ENCODE measurements at places on chromosomes 1 and 21. TPM values are rescaled to one million over a fixed set of nuclear protein-coding genes. Genes with fewer than 3 reads are reported as not detected.
A peak's percentile ranks its signal among the peaks of the same experiment; 100 is the strongest.

- no peaks in the 10 kb centered on the region for H3K36me3 ChIP-seq
- no peak overlapping the region for H3K4me3 ChIP-seq
- peak; percentile 85 for DNase-seq
- H3K27ac ChIP-seq = peak overlapping the region; percentile 72
- H3K4me1 ChIP-seq = peaks cover 3% of the 10 kb centered on the region
These were observed 9.4 kb downstream of the ETV3L start for GRCh38 chr1:157090196-157090647.

- peaks cover 11% of the 10 kb centered on the region for H3K36me3 ChIP-seq
- peak overlapping the region; percentile 66 for H3K27ac ChIP-seq
- no peaks in the 10 kb centered on the region for H3K27me3 ChIP-seq
- DNase-seq = peak; percentile 43
- H3K4me3 ChIP-seq = peak overlapping the region; percentile 81
- peaks cover 17% of the 10 kb centered on the region for H3K4me1 ChIP-seq
These were observed 65.7 kb downstream of the MAP3K7CL start for GRCh38 chr21:29195981-29196669.

Gene SYT2
- not detected for total RNA-seq

Gene LYPD8
- not detected for total RNA-seq

- H3K27ac ChIP-seq = no peak overlapping the region
- H3K36me3 ChIP-seq = no peaks in the 10 kb centered on the region
- H3K27me3 ChIP-seq = peaks cover 6% of the 10 kb centered on the region
- no peaks in the 10 kb centered on the region for H3K4me1 ChIP-seq
These were observed 93.7 kb downstream of the CTH start for GRCh38 chr1:70504821-70505193.

DNA sequence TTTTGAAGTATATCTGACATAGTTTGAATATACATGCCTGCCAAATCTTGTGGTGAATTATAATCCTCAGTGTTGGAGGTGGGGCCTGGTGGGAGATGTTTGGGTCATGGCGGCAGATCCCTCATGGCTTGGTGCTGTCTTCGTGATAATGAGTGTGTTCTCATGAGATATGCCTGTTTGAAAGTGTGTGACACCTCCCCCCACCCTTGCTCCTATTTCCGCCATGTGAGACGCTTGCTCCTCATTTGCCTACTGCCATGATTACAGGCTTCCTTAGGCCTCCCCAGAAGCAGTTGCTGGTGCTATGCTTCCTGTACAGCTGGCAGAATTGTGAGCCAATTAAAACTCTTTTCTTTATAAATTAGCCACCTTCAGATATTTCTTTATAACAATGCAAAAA, 436.6 kb upstream of the BEND5 start:
- no peaks in the 10 kb centered on the region for H3K36me3 ChIP-seq
- peaks cover 4% of the 10 kb centered on the region for H3K27me3 ChIP-seq
- no peaks in the 10 kb centered on the region for H3K4me1 ChIP-seq

DNA sequence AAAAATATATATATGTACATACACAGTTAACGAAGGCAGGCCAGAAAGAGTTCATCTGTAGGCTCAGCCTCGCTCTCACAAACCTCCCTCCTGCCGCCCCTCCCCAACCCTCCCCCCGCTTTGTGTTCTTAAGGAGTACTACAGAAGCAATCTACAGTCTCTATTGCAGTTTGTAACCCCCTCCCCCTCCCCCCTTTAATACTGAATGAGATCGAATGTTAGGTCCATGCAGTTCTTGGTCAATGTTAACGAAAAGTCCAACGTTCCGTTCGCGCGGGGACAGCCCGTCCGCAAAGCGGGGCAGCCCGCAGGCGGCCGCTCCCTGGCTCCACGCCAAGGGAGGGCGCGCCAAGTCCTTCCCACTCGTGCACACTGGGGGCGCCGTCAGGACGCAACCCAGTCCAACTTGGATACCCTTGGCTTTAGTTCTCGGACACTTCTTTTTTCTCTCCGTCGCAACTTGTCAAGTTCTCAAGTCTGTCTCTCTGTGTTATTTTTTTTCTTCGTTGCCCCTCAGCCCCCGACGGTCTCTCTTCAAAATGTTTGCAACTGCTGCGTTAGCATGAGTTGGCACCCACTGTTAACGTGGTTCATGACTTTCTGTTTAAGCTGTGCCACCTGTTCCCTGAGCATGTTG, 2.2 kb downstream of the JUN start:
- H3K4me1 ChIP-seq = peaks cover 37% of the 10 kb centered on the region
- peak overlapping the region; percentile 100 for H3K27ac ChIP-seq
- DNase-seq = peak; percentile 65
- H3K27me3 ChIP-seq = peaks cover 6% of the 10 kb centered on the region
- peaks cover 6% of the 10 kb centered on the region for H3K36me3 ChIP-seq

DNA sequence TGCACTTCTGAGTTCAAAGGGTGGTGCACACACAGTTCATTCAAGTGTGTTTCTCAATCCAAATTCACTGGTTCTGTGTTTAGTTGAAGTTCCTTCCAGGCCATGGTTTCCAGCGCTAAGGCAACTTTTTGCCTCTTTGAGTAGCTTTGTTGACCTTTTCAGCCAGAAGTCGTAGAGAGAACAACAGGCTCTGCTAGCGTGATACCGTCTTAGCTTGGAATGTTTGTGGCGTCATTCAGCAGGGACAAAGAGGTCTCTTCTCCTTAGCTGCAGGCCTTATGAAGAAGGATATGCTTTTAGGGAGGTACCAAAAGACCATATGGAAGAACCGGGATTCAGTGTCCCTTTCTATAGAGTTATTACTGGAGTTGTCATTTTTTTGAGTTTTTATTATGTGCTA, 65.7 kb downstream of the CNIH3 start:
- no peaks in the 10 kb centered on the region for H3K27me3 ChIP-seq
- no peak overlapping the region for H3K27ac ChIP-seq
- no peak overlapping the region for H3K4me3 ChIP-seq
- DNase-seq = no peak
- no peaks in the 10 kb centered on the region for H3K4me1 ChIP-seq

DNA sequence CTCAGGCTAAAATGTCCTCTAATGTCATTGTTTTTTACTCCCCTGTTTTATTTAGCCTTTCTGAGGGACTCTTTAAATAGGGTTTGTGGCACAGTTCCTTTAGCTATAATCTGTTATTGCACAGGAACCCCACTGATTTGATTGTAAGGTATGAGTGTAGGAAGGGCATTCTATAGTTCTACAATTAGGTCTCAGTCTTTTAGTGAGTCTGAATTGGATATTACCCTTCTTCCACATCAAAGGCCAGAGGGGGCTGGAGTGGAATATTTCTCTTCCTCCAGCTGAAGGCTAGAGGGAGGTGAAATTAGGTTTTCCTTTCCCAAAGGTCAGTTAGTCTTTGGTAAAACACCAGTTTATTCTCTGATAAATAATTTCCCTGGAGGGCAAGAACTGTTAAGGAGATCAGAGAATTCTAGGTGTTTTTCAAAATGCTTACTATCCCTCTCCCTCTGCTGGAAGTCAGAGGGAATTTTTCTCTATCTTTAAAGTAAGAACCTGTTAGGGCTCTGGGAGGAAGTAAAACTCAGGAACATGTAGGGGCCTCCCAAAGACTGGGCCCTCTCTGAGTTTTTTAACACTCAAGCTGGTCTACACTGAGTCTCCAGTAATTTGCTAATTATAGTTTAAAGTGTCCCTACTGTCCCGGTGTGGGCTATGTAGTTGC, 176.3 kb upstream of the ZNHIT6 start:
- no peaks in the 10 kb centered on the region for H3K36me3 ChIP-seq
- no peak overlapping the region for H3K4me3 ChIP-seq
- H3K27me3 ChIP-seq = no peaks in the 10 kb centered on the region
- no peak overlapping the region for H3K27ac ChIP-seq
- no peaks in the 10 kb centered on the region for H3K4me1 ChIP-seq
- no peak for DNase-seq

Gene S100B
- 73.5 TPM for total RNA-seq

Gene EDN2
- total RNA-seq = not detected

Gene SERPINC1
- not detected for total RNA-seq

Gene CHD1L
- 38.5 TPM for total RNA-seq
